ENCODE measurements at places on chromosomes 12 and 14.

- peak overlapping the region; percentile 34 for H3K27ac ChIP-seq
- no peak for DNase-seq
- H3K4me1 ChIP-seq: peaks cover 82% of the 10 kb centered on the region
Measured at GRCh38 chr14:73465823-73466532, 7.6 kb upstream of the NUMB start.

GRCh38 chr12:2841056-2841650, 6.3 kb upstream of the NRIP2 start:
- no peak for DNase-seq
- no peak overlapping the region for H3K4me3 ChIP-seq
- no peaks in the 10 kb centered on the region for H3K4me1 ChIP-seq
- H3K27ac ChIP-seq: no peak overlapping the region
- no peaks in the 10 kb centered on the region for H3K27me3 ChIP-seq

GRCh38 chr14:71583194-71583593, 349.0 kb upstream of the RGS6 start:
- H3K27me3 ChIP-seq: no peaks in the 10 kb centered on the region
- H3K36me3 ChIP-seq: no peaks in the 10 kb centered on the region
- H3K4me3 ChIP-seq: no peak overlapping the region
- peak overlapping the region; percentile 73 for H3K27ac ChIP-seq
- H3K4me1 ChIP-seq: no peaks in the 10 kb centered on the region

DNA sequence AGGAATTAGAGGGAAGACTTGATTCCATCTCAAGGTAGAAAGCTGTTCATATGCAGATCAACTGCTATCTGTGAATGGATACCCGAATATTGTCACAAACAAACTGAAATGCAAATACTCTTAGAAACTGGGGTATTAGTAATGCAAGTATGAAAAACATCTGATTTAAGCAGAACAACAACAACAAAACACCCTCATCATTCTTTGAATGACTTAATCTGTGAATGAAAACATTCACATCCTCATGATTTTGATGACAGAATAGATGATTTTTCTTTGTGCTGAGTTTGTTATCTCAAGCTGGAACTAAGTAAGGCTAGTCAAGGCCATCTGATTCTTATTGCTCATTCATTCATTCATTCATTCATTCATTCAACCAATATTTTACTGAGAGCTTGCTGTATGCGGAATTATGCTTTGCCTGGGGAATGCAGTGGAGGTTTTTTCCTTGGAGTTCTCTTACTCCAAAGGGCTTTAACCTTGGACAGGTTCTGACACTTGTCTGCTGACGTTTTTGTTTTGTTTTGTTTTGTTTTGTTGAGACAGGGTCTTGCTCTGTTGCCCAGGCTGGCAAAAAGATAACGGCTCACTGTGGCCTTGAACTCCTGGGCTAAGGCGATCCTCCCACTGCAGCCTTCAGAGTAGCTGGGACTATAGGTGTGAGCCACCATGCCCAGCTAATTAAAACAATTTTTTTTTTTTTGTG, 23.3 kb downstream of the OR10G3 start:
- H3K27ac ChIP-seq: peak overlapping the region; percentile 50
- H3K4me3 ChIP-seq: no peak overlapping the region
- no peaks in the 10 kb centered on the region for H3K27me3 ChIP-seq
- no peaks in the 10 kb centered on the region for H3K36me3 ChIP-seq
- H3K4me1 ChIP-seq: peaks cover 4% of the 10 kb centered on the region
- DNase-seq: no peak

DNA sequence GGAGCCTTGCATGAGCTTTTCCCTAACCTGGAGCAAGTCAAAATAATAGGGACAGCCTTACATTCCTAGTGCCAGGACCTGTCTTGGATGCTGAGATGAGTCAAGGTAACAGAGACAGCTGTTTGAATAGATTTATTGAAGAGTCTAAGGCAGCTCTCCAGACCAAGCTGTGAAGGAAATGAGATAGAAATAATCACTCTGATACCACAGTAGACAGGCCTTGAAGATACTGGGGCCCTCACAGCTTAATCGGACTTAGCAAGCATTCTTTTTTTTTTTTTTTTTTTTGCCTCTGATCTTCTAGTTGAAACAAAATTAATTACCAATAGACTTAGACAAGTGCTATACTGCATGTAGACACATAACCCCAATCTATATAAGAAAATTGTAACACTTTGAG, 3.1 kb upstream of the RNASE9 start:
- no peak overlapping the region for H3K4me3 ChIP-seq
- no peaks in the 10 kb centered on the region for H3K4me1 ChIP-seq
- H3K27me3 ChIP-seq: no peaks in the 10 kb centered on the region
- no peak overlapping the region for H3K27ac ChIP-seq

Measured in left lung (tissue), 14 donors.